Tibial artery (tissue), 4 donors: ENCODE measurements at places on chromosomes 7 and 10.
A peak's percentile ranks its signal among the peaks of the same experiment; 100 is the strongest.

GRCh38 chr10:132392811-132393694 is 3.9 kb upstream of the PWWP2B start:
- no peak for DNase-seq

DNA sequence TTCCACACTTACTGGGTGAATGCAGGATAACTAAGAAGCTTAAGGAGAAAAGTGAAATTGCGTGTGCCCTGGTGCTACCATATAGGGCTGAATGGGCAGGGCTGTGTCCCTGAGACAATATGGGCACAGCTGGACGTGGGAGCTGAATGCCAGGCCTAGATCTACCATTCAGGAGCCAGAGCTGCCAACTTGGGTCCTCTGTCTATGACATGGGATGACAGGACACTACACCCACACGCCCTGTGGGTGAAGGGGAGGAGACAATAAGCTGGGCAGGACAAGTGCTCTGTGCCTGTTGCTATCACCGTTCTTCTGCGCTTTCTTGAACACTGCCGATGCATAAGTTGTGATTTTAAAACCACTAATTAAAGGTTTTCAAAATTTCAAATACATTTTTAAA is 293.9 kb downstream of the TNS3 start:
- no peak for DNase-seq

- no peak for DNase-seq
These were observed 94.8 kb downstream of the CCDC71L start for GRCh38 chr7:106566196-106566595.

GRCh38 chr10:95474228-95475002 is 86.8 kb downstream of the SORBS1 start:
- DNase-seq = no peak

GRCh38 chr10:98318861-98319260 is 50.9 kb upstream of the LOXL4 start:
- DNase-seq = no peak

DNA sequence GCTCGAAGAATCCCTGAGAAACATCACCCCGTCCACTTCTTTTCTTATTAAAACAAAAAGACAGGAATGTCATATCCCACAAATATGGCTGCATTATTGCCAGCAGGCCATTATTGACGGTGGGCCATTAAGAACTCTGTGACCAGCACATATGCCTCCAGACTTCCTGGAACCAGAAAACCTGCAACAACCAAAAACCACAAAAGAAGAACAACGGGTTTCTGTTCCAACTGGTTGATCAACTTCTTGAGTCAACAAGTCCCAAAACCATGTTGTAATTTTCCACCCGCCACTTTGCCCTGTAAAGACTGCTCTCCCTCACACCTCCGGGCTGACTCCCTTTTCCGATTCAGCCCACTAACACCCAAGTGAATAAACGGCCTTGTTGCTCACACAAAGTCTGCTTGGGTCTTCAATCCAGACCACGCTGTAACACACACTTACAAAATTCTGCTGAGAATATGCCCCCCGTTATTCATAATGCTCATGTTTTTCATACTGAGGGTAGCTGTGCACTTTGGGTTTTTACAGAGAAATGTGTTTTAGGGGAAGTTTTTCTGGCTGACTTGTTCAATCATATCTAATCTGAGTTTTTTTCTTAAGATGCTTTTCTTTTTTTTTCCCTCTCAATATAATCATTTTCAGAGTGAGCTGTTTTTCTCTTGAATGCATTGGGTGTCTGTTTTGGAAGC is 20.7 kb downstream of the ZNF107 start:
- no peak for DNase-seq

DNA sequence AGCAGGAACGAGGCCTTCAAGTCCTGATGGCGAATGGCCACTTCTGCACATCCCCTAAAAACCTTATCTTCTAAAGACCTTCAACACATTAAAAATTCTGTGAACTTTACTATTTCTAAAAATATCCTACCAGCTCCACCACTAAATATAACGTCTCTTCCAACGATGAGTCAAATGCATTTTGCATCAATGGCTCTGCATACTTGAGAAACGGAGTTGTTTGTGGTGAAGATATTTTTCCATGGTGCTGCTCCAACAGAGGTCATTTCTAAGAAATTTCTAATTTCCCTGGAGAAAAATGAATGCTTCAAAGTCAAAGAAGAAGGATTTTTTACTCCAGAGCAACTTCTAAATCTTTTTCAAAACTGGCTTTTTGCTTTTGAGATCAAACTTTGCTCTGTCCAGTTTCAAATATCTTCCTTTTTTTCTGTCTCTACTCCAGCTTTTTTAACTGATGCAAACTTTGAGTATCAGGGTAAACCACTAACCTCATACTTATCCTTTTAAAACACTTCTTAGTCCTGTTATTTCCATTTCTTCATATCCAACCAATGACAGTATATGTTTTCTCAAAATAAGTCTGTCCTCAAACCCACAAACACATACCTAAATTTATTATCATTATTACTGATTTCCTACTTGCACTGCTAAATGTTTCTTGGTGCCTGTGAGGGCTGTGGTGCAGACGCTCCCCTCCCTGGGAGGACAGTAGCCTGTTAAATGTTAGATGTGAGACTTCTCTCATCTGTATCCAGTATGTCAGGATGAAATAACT is 258.1 kb downstream of the KLF6 start:
- DNase-seq = no peak

DNA sequence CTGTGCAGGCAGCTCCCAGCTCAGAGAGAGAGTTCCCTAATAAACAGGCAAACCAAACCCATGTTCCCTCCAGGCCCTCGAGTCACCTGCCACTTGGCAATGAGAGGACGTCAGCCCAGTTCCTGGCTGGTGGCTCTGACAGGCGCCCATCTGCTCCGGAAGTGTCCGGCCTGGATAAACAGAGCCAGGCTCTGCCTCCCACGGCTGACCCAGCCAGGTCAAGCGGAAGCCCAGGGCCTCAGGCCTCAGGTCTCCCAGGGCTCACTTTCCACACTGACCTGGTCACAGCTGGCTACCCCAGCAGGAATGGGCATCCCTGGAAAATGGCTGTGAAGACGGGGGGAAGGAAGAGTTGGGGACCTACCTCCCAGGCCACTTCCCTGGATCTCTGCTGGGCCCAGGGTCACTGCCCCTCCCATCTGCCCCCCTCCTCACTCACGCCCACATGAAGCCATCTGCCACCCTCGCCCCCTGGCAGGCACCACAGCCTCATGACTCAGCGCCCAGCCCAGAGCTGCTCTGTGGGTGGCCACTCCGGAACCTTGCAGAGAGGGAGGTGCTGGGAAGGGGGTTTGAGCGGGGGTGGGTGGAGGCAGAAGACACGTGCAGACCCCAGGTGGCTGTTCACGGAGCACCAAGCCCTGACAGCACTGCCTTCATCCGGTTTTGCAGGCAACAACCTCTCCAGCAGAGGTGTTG is 37.4 kb upstream of the DUSP5 start:
- no peak for DNase-seq

DNA sequence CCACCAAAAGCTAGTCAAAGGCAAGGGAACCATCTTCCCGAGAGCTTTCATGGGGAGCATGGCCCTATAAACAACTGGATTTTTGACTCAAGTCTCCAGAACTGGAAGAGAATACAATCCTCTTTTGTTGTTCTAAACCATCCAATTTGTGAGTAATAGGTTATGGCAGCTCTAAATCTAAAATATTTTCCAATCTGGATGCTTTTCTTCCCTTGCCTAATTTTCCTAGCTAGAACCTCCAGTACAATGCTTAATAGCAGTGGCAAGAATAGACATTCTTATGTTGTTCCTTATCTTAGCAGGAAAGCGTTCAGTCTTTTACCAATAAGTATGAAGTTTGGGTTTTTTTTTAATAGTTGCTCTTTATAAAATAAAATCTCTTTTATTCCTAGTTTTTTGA is 66.7 kb downstream of the AKR1E2 start:
- DNase-seq = no peak

GRCh38 chr10:119454990-119455389 is 87.5 kb downstream of the RGS10 start:
- peak; percentile 24 for DNase-seq

DNA sequence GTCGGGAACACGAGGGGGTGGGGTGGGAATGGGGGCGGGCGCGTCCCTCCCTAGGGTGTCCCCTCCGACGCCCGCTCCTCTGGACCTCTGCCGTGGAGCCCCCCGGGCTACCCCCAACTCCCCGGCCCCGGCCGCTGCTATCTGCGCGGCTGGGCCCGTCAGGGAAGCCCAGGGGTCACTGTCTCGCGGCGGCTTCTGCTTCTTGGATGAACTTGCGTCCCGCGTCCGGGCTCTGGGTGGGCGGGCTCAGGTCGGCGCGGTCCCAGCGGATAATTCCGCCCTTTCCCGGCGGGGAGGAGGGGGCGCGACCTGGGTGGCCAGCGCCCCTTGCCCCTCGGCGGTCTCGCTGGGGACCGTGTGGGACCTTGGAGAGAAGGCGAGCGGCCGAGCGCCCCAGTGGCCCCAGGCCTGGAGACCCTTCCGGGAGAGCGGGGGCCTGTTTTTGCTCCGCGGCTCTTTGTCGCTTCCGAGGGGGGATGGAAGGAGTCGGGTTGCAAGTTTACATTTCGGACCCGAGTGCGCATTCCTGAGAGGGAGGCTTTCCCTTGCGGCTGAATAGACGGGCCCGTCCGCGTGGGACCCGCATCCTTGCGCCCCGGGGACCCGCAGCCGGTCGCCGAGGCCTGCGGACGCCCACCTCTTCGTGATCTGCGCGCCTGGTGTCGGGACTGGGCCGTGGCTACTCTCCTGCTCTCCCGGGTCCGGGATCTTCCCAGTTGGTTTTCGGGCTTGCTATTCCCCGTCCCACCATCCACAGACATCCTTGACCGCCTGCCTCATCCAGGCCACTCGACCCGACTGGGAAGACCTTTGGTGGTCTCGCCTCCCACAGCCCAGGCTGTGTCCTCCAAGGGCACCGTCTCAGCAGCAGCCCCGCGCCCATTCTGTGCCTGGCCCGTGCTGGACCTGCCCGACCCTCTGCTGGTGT is 812 bp downstream of the DOCK1 start:
- peak; percentile 32 for DNase-seq

DNA sequence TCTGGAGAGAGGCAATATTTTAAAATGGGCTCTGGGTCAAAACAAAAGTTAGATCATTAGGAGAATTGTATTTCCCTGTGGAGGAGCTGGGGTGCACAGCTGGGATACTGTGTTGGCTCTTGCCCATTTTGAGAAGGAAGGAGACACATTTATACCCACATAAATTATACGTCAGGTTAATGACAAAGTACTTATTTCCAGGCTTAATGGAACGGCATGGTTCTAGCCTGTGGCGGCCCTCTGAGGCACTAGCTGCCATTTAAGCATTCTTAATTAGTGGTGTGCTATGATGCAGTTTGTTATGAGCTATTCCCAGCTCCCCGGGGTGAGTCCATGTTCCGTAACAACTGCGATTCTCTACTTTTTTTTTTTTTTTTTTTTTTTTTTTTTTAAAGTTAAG is 193.5 kb downstream of the SEC23IP start:
- no peak for DNase-seq

DNA sequence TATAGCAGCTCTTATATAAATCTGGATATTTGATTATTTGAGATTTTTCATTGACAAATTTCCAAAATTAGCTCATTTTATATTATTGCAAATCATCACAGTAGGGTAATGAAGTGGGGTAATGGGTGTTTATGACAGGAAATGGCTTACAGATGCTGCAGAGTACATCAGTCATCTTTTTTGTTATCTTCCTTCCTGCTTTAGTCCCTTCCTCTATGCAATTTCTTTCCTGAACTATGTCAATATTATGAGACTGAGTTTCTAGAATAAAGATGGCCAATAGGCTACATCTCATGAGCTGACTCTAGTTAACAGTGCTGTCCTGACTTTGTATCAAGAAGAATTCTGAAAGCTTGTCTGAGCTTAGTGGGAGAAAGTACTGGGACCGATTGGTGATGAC is 244.5 kb downstream of the XPNPEP1 start:
- no peak for DNase-seq

GRCh38 chr7:6623589-6624245 is 8.3 kb downstream of the ZNF853 start:
- DNase-seq = no peak

DNA sequence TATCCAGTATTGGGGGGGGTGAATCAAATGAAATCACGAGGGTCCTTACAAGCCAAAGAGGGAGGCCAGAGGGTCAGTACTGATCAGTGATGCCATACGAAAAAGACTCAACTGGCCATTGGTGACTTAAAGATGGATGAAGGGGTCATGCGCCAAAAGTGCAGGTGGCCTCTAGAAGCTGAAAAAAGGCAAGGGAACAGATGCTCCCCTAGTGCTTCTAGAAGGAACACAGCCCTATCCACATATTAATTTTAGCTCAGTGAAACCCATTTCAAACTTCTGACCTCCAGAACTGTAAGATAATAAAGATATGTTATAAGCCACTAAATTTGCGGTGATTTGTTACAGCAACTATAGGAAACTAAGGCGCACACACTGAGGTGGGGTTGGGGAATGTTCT is 62.5 kb downstream of the ABI1 start:
- DNase-seq = no peak

DNA sequence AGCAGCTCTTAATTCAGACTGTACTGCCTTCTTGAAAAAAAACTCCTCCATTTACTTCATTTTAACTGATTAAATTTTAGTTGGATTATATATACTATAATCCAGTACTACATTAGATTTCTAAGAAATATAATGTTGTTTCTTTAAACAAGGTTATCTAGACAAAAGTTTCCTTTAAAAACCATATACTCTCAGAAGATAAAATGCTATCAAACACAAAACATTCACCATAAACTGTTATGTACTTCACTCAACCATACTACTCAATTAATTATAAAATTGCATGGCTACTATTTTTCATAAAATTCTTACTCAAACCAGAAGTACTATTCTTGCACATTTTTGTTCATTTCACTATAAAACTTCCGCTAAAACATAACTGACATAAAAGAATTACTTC is 12.7 kb downstream of the GPR22 start:
- DNase-seq = no peak

- no peak for DNase-seq
These were observed 54.7 kb upstream of the VWC2 start for GRCh38 chr7:49718760-49719159.

GRCh38 chr7:137801003-137801402 is 45.8 kb downstream of the DGKI start:
- DNase-seq = no peak

GRCh38 chr7:133858311-133858710 is 268.8 kb upstream of the LRGUK start:
- no peak for DNase-seq

DNA sequence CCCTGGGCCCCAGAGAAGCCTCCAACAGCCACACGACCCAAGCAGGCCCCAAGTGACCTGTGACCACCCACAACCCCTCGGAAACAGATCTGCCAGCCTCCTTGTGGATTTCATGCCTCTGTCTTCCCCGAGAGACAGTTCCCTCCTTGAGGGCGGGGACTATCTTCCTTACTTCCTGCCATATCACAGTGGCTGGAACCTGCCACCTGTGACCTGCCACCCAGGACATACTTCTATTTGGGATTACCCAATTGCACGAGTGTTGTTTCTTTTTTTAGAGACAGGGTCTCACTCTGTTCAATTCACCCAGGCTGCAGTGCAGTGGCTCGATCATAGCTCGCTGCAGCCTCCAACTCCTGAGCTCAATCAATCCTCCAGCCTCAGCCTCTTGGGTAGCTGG is 25.9 kb downstream of the TNRC18 start:
- DNase-seq = no peak

GRCh38 chr10:56222237-56222636 is 138.8 kb downstream of the ZWINT start:
- no peak for DNase-seq

- DNase-seq = no peak
These were observed 22.7 kb downstream of the FAM237B start for GRCh38 chr7:90298145-90299038.
